ENCODE measurements at places on chromosomes 1 and 21.

- no peak for DNase-seq
These were observed 43.7 kb upstream of the LRRC7 start for GRCh38 chr1:69524015-69524414.

- DNase-seq, result no peak
These were observed 143.0 kb downstream of the ELAVL4 start for GRCh38 chr1:50251702-50252101.

DNA sequence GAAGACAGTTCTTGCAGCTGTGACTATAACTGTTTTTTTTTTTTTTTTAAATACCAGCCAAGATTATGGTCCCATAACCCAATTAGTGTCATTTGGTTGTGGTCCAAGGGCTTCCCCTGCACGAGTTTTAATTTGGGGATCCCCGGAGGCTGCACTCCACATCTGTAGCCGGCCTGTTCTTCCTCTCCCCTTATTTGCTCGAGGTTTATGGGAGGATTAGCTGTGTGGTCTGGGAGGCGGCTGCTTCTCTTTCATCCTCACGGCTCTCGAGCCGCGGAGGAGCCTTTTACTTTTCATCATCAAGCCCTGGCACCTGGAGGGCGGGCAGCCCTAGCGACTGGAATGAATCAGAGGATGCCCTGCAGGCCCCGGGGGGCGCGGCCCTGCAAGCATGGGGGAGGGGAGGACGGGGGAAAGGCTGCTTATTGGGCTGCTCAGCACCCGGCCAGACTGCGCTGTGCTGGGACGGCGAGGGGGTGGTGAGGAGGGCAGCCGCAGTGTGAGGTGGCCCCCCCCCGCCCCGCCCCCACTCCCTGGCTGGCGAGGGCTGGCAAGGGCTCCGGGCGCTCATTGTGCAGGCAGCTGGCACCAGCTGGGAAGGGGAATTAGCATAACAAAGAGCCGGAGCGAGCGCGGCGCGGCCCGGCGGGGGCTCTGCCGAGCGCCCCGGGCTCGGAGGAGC lies 18.5 kb downstream of the SERTAD4 start:
- DNase-seq, result peak; percentile 45

DNA sequence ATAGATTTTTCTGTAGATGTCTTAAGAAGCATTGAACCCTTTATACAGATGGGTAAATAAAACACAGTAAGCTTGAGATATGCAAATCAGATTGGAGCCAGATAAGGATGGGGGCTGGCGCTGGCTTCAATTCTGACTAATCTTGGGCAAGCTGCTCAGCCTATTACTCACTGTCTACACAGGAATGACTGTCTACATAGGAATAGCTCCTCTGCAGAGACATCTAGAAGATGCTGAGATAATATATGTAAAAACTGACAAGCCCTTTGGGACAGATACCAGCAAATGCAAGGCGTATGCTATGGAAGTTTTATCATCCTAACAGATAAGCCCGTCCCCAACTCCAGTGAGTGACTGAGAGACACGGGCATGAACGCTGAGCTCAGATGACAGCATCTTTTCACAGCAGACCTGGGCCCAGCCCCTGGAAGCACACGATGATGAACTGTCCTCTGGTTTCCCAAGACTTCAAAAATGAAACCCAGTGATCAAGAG lies 1.7 kb downstream of the CLDN14 start:
- DNase-seq, result no peak

GRCh38 chr1:33392206-33392605 lies 38.7 kb downstream of the PHC2 start:
- no peak for DNase-seq

- DNase-seq, result no peak
These were observed 70.5 kb upstream of the CSF1 start for GRCh38 chr1:109840011-109840629.

GRCh38 chr1:178724376-178724727 lies 692 bp upstream of the RALGPS2 start:
- no peak for DNase-seq

GRCh38 chr1:73911849-73912248 lies 286.1 kb downstream of the LRRIQ3 start:
- no peak for DNase-seq

DNA sequence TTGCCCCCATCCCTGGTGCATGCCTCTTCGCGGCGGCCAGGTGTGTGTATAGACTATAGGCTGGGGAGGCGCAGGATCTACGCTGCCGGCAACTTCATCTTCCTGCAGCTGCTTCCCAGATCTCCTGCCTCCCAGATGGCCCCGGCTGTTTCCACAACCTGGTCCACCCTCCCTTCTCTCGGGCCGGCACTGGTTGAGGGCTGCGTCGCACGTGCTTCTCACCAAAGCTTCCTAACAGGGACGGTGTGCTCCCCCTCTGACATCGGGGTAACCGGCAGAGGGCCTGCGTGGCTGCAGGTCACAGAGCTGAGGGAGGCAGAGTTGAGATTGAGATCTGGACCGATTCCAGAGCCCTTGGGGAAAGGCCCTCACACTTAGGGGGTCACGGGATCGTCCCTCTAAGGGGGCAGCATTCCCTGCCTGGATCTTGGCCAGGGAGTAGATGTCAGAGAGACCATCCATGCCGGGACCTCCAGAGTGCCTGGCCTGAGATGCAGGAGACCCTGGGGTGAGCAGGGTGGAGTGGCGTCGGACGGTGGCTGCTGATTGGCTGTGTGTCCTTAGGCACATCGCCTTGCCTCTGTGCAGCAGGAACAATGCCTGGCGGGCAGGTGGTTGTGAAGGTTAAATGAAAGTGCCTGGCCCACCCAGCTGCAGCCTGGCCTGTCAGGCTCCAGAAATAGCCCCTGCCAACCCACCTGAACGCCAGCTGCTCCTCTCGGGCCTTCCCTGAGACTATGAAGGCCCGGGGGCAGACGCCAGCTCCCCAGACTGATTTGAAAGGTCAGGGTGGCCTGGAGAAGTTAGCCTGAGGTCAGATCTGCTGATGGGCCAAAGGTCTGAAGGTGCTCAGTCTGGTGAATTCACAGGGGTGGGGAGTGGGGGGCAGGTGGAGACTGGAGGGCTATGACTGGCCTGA lies 6.1 kb upstream of the MASP2 start:
- peak; percentile 52 for DNase-seq

GRCh38 chr1:238944028-238944427 lies 442.3 kb upstream of the CHRM3 start:
- no peak for DNase-seq

GRCh38 chr1:202551683-202552082 lies 158.6 kb downstream of the SYT2 start:
- DNase-seq, result no peak

DNA sequence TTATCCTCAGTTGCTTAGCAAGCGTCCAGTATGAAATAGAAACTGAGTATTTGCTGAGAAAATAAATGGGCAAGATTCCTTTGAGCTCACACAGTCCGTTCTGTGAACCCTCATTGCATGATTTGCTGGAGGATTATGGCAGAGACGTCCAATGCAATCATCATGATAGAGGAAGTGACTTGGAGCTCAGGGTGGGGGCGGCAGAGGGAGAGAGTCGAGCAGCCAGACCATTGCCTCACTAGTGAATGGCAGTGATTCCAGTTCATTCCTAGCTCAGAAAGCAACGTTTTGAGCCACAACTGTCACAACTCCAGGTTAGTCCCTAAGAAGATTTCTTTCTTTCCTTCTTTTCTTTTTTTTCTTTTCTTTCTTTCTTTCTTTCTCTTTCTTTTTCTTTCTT lies 27.5 kb upstream of the COL9A2 start:
- no peak for DNase-seq

- DNase-seq, result no peak
These were observed 67.1 kb downstream of the FAAP20 start for GRCh38 chr1:2127187-2128145.

- DNase-seq, result no peak
These were observed 42.4 kb upstream of the AK4 start for GRCh38 chr1:65105596-65105995.

GRCh38 chr1:12157366-12158231 lies 9.2 kb upstream of the TNFRSF1B start:
- DNase-seq, result no peak

DNA sequence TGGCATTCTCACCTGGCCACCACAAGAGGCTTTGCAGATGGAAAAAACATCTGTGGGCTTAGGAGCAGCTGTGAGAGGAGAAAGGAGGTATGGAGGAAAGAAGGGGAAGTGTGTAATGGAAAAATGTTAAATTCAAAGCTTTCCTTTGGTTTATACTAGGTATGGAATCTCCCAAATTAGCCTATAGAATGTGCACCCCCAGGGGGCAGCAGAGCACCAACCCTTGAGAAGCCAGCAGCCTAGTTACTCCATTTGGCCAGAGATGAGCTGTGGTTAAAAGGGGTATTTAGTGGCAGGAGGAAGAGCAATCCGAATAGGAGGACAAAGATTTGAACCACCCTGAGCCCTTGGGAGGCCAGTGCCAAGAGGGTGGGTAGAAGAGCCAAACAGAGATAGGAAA lies 97.5 kb upstream of the CTTNBP2NL start:
- no peak for DNase-seq

GRCh38 chr1:74395571-74395970 lies 116.8 kb downstream of the LRRC53 start:
- peak; percentile 20 for DNase-seq

DNA sequence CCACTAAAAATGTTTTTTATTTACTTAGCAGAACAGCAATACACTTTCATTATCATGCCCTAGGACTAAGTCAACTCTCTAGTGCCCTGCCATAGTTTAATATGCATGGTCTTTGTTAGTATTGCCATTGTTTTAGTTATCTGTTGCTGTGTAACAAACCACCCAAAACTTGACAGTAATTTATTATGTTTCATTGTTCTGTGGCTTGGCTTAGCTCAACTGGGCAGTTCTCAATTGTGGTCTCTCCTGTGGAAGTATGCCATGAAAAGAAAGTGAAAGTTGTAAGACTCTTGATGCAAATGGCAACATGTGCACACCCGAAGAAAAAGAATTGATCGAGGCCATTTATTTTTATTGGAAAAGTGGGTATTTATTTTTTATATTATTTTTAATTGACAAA lies 206.3 kb upstream of the KCTD3 start:
- DNase-seq, result no peak

GRCh38 chr1:155773221-155773620 lies 83.8 kb downstream of the GON4L start:
- DNase-seq, result no peak

DNA sequence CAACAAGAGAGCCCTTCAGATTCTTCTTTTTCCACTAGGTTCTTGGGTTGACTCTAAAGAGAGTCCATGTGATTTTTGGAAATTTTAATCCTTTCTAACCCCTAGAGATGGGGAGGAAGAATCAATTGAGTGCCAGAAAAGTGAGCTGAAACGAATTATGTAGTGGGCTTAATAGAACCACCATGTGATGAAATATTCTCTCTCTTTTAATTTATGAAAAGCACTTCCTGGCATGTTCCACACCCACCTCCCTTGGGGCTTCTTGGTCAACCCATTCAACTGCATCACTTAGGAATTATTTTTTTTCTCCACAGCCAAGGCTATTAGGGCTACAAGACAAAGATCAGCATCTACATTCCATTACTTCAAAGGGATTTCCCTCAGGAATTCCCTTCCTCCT lies 79.6 kb downstream of the ZC3H11B start:
- no peak for DNase-seq

DNA sequence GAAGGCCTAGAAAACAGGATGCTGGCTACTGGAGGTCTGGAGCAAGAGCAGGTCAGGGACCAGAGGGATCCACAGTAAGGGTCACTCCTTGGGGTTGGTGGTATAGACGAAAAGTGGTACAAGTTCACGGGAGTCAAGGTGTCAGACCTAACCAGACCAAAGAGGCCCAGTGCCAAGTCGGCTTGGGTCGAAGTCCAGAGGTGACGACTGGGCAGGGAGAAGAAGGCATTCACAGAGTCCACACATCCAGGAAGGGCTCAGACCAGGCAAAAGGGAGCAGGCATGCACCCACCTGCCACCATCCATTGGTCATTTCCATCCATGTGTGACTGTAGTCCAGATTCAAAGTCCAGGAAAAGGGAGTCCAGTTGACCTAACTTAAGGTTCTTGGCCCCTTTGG lies 27.1 kb upstream of the SYT6 start:
- no peak for DNase-seq

DNA sequence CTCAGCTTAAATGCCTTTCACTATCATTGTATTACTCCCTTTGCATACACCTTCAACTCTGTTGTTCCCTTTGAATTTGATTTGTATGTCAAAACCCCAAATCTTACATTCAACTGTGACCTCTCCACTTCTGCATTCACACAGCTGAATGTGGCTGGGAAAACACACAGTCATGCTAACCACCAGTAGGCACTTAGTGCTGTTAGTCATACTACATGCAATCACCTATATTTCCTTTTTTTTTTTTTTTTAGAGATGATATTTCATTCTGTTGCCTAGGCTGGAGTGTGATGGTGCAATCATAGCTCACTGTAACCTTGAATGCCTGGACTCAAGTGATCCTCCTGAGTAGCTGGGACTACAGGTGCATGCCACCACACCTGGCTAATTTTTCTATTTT lies 16.2 kb downstream of the BTBD8 start:
- no peak for DNase-seq

- peak; percentile 51 for DNase-seq
These were observed 957 bp downstream of the EPS15 start for GRCh38 chr1:51518033-51518585.

Data from pancreas (tissue), 10 donors.